T-helper 2 cell (primary cell): ENCODE measurements at places on chromosomes 5 and 9.
A peak's percentile ranks its signal among the peaks of the same experiment; 100 is the strongest.

GRCh38 chr5:51829230-51829629 is 446.0 kb downstream of the ISL1 start:
- DNase-seq: no peak

- no peak for DNase-seq
Observed at GRCh38 chr5:109163336-109163735, 246.4 kb downstream of the PJA2 start.

- no peak for DNase-seq
Observed at GRCh38 chr9:104280178-104280560, 186.1 kb downstream of the SMC2 start.

DNA sequence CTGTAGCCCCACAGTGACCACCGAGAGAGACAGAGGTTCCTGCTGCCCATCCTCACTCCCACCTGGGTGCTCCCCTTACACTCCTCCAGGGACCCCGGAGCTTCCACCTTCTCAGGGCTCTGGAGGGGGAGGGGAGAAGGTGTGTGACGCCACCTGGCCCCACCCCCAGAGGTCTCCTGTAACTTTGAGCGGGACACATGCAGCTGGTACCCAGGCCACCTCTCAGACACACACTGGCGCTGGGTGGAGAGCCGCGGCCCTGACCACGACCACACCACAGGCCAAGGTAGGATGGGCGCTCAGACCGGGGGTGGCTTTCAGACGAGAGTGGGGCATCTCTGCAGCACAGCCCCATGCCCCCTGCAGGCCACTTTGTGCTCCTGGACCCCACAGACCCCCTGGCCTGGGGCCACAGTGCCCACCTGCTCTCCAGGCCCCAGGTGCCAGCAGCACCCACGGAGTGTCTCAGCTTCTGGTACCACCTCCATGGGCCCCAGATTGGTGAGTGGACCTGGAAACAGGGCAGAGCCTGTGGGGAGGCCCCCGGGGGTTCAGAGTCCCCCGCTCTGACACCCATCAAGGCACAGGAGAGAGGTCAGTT is 4.5 kb downstream of the MAMDC4 start:
- DNase-seq: no peak

DNA sequence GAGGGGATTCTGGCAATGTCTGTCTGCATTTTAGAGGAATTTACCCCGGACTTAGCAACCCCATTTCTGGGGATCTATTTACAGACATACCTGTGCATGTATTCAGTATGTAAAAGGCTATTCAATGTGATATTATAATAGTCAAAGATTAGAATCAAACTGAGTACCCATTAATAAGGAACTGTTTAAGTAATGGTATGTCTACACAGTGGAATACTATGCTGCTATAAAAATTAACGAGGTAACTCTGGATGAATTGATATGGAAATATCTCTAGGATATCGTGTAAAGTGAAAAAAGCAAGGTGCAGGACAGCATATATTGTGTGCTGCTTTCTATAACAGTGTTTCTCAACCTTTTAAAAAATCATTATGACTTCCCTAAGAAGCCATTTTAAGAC is 186.9 kb downstream of the SEMA6A start:
- no peak for DNase-seq

DNA sequence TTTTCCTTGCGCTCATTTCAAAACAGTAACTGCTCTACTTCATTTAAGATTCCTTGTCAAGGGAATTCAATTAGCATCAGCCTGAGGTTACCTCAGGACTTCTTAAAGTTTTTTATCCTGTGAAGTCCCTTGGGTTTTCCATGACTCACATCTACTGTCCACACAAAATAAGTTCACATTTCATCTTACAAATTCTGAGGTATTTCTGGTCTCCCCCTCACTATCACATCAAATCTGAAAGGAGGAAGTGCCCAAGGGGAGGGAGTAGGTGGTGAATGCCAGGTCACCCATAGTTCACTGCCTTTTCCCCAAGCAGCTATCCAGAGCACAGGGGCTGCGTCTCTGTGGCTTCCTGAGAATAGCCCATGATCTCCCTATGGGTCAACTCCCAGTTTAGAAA is 227.1 kb upstream of the NREP start:
- DNase-seq: no peak

DNA sequence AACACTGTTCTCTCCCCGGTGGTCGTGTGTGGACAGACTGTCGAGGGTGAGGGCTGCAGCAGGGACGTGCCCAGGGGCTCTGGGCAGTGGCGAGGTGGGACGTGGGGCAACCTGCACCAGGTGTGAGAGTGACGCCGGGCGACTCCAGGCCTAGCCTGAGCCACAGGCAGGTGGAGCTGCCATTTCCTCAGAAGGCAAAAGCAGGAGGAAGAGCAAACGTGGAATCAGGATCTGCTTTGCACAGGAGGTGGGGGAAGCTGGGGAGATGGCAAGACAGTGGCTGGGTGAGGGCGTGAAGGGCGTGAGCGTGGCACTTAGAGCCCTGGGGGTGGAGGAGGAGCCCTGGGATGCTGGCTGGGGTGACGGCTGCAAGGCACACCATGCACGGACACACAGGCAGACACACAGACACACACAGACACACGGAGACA is 39.6 kb upstream of the NSMF start:
- no peak for DNase-seq

GRCh38 chr5:102873379-102873932 is 118.4 kb downstream of the PAM start:
- DNase-seq: no peak

DNA sequence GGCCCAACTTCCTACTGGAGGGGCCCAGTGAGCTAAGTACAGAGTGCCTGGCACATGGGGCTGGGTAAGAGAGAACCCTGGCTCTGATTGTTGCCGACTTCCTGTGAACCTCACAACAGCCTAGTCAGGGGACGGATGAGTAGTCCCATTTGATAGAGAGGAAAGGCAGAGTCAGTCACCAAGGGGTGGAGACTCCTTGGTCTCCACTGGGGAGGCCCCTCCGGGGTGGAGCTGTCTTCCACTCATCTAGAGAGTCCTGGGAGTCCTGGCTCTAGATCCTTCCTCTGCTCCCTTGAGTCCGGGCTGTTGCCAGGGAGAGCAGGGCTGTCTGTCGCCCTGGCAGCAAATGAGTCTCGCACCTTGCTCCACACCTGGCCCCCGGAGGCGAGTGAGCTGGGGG is 8.0 kb downstream of the GRK6 start:
- DNase-seq: peak; percentile 53

DNA sequence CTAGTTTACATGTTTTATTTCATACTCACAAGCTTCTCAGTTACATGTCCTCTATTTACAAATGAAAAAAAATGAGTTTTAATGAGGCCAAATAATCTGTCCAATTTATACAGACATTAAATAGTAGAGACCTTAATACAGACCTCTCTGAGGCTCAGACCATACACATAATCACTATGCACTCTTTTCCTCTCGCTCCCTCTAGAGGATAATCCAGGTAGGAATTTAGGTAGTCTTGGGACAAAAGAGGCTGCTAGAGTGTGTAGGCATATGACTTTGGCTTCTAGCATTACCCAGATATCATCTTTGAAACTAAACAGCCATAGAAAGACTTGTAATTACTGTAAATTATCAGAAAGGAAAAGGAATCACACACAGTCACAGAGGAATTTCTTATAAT is 444.7 kb downstream of the HINT1 start:
- no peak for DNase-seq

- DNase-seq: peak; percentile 68
Observed at GRCh38 chr9:77820293-77820954, 172.3 kb upstream of the GNA14 start.

DNA sequence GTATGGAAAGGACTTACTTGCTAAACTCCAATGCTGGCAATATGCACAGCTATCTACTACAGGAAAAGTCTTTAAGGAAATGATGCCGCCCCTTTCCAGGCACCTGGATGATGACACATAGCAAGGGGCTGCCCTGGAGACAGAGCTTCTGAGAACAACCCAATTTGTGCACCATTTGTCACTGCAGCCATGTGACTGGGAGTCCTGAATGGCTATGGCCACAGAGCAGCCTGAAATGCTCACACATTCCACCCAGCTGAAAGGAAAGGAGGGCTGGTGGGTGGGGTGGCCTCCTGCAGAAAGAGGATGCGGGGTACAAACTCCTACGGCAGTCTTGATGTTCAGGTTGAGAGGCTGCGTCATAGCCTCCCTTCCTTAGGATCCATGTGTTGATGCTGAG is 70.1 kb upstream of the FSTL4 start:
- DNase-seq: no peak

- no peak for DNase-seq
Observed at GRCh38 chr5:98787131-98787719, 13.8 kb downstream of the RGMB start.

GRCh38 chr5:116144103-116144502 is 59.3 kb downstream of the COMMD10 start:
- no peak for DNase-seq

GRCh38 chr5:57302164-57302563 is 128.3 kb downstream of the GPBP1 start:
- DNase-seq: peak; percentile 1

GRCh38 chr5:44770780-44771717 is 37.7 kb upstream of the MRPS30 start:
- DNase-seq: no peak

DNA sequence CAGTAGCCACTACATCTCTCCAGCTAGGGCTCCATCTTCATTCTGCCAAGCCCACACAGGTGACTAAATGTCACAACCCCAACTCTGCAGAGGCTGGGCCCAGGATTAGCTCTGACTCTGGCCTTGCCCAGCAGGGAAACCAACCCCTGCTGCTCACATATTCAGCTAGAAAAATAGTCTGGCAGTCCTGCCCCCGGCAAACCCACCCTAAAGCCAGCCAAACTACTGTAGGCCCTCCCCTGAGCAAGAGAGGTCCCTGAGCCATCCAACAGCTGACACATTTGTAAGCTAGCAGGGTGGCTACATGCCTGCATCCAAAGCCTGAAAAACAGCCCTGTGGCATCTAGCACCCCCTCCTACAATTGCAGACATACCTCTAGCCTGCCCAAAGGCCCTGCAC is 11.3 kb upstream of the HAVCR2 start:
- no peak for DNase-seq

- no peak for DNase-seq
Observed at GRCh38 chr5:14407746-14408175, 173.8 kb upstream of the OTULINL start.
